ENCODE measurements at places on chromosomes 6 and 20.

DNA sequence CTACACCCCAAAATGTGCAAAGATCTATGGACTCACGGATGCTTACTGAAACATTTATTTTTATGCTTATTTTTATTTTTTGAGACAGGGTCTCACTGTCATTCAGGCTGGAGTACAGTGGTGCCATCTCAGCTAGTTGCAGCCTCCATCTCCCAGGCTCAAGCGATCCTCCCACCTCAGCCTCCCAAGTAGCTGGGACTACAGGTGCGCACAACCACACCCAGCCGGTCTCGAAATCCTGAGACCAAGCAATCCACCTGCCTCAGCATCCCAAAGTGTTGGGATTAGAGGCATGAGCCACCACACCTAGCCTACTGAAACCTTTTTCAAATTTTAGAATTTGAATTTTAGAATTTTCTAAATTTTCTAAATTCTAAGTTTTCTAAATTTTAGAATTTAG is 50.8 kb upstream of the IPCEF1 start:
- DNase-seq = no peak

DNA sequence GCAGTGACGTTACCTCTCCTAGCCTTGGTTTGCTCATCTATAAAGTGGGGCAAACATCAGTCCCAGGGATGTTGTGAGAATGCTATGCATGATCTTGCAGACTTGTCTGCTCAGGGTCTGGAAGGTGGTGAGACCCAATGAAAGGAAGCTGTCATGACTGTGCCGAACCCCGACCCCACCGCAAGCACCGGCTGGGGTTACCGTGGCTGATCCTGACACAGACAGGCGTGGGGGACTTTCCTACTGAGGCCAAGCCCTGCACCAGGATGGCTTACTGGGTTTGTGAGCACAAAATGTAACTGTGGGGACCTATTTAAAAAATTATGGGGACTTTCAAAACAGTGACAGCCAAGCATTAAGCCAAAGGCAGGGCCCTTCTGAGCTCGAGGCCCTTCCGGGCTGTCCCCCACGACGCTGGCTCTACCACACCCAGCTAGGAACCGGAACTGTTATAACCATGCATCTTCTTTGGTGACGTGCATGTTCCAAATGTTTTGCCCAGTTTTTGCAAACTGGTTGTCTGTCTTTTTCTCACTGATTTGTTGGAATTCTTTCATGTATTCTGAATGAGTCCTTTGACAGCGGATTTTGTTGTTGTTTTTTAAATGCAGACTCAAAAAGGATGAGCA is 76.6 kb upstream of the PMEPA1 start:
- no peak for DNase-seq

- DNase-seq = no peak
These were observed 45.9 kb upstream of the CSE1L start for GRCh38 chr20:48999890-49000870.

DNA sequence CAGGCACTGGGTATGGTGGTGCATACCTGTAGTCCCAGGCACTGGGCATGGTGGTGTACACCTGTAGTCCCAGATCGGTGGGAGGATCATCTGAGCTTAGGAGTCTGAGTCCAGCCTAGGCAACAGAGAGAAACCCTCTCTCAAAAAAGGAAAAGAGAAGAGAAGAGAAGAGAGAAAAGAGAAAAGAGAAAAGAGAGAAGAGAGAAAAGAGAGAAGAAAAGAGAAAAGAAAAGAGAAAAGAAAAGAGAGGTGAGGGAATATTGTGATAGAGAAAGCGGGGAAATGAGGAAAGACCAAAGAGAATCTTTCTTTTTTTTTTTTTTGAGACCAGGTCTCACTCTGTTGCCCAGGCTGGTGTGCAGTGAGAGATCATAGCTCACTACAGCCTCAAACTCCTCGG is 108.7 kb downstream of the ARHGAP18 start:
- no peak for DNase-seq

- DNase-seq = no peak
These were observed 14.3 kb downstream of the ID4 start for GRCh38 chr6:19851241-19852089.

- DNase-seq = no peak
These were observed 85.6 kb downstream of the PDE7B start for GRCh38 chr6:135937106-135937505.

DNA sequence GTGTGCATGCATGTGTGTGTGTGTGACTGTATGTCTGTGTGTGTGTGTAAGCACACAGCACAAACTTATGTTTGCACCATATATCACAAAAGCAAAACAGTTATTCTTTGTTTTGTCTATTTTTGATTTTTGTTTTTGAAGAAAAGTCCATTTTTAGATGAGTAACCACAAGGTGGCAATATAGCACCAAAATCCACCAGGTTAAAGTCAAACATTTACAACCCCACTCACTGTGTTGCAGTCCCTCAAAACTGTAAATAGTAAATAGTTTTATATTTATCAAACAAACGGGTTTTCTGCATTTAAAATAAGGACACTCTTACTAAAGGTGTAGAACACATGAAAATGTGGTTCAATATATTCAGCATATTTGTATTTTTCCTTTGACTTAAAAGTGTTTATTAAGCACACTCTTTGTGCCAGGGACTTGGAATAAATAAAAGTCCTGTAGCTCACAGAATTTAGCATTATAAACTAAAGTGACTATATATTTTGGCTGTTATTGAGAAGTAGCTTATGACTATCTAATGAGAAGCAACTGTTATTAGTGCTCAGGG is 118.5 kb downstream of the GFRAL start:
- DNase-seq = no peak

DNA sequence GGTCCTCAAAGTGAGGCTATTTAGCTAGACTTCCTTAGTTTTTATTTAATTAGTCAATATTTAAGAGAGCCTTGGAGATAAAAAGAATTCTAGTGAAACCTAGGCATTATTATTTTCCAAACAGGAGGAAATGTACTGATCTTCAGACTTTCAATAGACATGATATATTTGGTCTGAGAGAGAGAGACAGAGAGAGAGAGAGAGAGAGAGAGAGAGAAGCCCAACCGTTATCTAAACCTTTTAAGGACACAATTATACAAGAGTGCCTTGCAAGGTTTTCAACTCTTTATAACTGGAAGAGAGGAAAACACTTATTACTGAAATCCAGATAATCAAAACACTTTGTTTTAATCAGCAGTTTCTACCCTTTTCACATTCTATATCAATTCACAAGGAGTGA is 64.8 kb downstream of the BACH2 start:
- DNase-seq = no peak

- DNase-seq = no peak
These were observed 81.6 kb upstream of the MLN start for GRCh38 chr6:33885132-33886057.

DNA sequence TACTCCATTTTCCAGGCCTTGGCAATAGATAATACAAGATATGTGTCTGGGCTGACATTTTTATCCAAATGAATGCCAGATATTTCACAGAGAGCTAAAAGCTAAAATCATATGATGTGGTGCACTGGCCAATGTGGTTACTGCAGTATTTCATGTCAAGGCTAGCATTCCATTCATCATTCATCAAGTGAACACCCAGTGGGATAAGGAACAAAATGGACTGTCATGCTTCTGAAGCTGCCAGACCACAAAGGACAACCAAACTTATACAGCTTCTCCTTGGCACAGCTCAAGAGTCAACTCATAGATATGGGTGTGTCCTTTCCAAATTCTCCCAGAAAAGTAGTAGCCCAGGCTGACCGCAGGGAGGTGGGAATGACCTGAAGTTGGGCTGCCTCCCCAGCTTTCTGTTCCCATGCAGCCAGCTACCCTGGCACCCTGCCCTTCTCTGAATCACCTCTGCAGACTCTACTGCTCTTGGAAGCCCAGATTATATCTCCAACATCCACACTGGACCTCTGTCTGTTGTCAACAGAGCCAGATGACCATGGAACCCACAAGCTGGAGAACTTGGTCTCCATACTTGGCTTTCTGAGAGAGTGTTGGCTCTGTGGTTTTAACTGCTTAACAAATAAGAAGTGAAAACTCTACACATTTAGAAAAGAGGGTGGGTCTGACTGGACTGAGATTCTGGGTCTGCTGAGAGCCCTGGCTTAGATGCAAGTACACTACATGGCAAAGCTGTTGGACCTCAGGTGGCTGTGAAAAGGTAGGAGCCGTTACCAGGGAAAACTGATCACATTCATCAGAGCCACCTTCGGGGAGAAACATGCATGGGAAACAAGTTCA is 122.8 kb downstream of the ALDH8A1 start:
- DNase-seq = no peak

DNA sequence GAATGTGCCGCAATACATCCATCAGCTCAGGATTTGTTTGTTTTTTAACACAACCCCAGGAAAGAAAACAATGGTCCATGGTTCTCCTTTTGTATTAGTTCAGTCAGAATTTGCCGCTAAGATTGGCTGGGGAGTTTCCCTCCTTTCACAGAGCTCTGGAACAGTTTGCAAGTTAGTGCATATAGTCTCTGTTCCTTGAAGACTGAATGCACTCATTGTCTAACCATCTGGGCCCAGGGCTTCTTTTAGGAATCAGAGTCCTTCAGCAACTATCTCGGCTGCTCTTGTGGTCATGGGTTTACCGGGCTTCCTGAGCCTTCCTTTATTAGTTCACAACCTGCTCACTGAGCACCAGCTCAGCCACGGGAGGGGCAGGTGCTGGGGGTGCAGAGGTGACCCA is 121.3 kb downstream of the SLC23A2 start:
- DNase-seq = no peak

DNA sequence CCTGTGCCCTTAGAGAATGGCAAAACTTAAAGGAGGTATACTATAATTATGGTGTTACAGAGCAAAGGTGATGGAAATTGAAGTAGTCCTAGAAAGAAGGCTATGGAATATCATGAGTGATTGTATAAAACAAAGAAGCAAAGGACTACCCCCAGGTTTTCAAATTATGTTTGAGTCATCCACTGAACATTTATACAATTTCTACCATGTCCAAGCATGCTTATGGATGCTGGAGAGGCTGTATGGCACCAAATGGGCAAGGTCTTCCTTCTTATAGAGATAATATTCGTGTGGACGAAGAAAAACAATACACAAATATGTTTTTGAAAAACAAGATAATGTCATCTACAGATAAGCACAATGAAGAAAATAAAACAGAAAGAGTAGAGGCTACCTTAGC is 177.5 kb downstream of the KHDC1L start:
- DNase-seq = no peak

- no peak for DNase-seq
These were observed at the start of gene RBM24 for GRCh38 chr6:17281100-17281496. TSS of gene RBM24 (plus strand) at chr6:17281361. CDS start at chr6:17281582, 221 bp downstream.

DNA sequence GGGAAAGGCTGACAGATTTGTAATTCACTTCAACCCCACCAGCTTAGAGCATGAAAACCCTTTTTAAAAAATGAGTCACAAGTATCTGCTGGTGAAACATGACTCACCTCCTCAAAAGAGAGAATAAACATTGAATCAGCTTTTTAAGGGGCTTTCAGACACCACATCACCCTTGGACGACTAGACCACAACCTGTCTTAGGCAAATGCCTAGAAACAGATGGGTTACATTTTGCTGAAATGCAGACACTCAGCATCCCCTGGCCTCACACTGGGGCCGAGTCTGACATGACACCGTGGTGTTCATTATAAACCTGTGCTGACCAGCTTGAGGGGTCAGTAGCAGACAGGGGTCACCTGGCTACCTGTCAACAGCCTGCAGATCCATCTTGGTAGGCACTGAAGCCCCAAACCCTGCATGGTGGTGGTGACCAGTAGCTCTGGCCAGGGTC is 175.3 kb upstream of the CST7 start:
- DNase-seq = no peak

GRCh38 chr20:13799040-13799439 is 14.2 kb downstream of the NDUFAF5 start:
- DNase-seq = no peak

GRCh38 chr6:12605888-12606345 is 110.7 kb upstream of the PHACTR1 start:
- DNase-seq = no peak

DNA sequence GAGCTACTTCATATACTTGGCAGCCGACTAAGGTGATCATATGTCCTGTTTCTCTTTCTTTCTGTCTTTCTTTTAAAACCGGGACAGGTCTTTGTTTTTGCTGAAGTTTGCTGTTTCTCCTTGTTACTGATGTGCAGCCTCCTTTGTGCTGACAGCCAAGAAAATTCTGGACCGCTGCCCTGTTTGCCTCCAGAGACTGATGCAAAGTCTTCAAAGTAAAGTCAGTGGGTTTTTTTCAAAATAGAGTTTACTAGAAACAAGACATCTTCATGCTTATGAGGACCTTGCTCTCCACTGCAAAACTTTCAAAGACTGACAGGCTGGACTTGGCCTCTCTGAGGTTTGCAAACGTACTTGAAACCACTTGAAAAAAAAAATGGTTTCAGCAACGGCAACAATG is 510.5 kb upstream of the MAP3K7 start:
- DNase-seq = no peak

DNA sequence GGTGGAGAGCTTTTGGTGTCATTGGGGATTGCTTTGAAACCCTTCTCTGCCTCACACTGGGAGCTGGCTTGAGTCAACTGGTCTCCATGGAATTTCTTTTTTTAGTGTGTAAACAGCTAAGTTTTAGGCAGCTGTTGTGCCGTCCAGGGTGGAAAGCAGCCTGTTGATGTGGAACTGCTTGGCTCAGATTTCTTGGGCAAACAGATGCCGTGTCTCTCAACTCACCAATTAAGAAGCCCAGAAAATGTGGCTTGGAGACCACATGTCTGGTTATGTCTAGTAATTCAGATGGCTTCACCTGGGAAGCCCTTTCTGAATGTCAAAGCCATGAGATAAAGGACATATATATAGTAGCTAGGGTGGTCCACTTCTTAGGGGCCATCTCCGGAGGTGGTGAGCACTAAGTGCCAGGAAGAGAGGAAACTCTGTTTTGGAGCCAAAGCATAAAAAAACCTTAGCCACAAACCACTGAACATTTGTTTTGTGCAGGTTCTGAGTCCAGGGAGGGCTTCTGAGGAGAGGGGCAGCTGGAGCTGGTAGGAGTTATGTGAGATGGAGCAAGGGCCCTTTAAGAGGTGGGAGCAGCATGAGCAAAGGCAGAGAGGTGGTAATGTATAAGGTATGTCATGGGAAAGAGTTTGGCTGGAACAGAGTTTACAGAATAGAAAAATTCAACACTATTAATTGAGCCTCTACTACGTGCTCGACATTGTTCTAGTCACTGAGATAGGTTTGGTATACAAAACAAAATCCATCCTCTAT is 31.2 kb downstream of the SRSF3 start:
- DNase-seq = no peak

DNA sequence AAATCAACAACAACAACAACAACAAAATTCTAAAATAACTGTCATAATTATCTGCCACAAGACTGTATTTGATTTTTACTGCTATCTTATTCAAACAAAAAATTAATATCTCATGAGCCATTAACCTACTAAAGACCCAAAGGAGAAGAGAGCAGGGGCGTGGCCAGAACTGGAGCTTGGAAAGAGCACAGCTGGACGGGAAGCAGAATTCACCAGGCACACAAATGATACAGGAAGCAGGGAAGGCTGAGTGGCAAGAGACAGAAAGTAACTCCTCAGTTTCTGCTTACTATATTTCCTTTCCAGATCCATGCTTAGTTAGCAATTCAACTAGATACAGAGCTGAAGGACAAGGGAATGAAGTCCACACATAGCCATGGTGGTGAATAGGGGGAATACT is 54.4 kb downstream of the FKBP5 start:
- no peak for DNase-seq

Measured in activated CD8-positive, alpha-beta memory T cell treated with anti-CD3 and anti-CD28 coated beads for 1 hour (primary cell).